Left lung (tissue), 14 donors: ENCODE measurements at places on chromosomes 4 and X. TPM values are rescaled to one million over a fixed set of nuclear protein-coding genes. Genes with fewer than 3 reads are reported as not detected.

EVC2 gene
- total RNA-seq, result 5.7 TPM

DNA sequence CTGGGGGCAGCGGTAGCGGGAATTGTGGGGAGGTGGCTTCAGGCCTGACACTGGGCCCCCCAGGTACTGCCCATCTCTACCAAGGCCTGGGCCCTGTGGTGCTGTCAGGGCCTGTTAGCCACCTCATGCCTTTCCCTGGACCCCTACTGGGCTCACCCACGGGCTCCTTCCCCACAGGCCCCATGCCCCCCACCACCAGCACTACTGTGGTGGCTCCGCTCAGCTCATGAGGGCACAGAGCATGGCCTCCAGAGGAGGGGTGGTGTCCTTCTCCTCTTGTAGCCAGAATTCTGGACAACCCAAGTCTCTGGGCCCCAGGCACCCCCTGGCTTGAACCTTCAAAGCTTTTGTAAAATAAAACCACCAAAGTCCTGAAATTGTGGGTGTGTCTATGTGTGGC, 7.5 kb downstream of the GATA1 start:
- DNase-seq, result no peak

DNA sequence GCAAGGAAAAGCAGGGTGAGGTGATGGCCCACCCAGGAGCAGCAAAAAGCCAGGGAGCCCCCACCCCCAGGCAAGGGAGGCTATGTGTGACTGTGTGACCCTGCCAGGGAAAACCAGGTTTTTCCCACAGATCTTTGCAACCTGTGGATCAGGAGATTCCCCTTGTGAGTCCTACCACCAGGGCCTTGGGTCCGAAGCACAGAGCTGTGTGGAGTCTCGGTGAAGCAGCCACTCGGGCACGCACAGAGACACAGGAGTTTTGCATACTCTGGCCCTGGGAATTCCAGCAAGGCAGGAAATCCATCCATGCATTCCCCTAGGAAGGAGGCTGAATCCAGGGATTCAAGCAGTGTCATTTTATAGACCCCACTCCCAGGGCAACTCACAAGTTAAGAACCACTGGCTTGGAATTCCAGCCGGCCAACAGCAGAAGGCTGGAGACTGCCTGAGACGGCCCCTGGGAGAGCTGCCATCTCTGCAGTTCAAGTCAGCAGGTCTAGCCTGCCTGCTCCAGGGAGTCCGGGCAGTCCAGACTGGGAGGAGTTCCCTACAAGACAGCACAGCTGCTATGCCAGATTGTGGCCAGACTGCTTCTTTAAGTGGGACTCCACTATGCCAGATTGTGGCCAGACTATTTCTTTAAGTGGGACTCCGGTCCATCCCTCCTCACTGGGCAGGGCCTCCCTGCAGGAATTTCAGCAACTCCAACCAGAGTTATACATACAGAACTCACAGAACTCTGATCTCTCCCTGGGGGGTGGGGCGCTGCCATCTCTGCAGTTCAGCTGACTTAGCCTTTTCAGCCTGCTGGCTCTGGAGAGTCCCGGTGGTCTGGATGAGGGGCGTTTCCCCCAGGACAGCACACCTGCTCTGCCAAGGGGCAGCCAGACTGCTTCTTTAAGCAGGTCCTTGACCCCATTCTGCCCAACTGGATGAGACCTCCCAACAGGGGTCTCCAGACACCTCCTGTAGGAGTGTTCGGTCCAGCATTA, 85.1 kb upstream of the ADAD1 start:
- no peak for DNase-seq

SLC49A3 gene
- total RNA-seq, result 23.2 TPM

GRCh38 chr4:103099691-103100392, at the start of gene BDH2:
TSS of gene BDH2 (minus strand) at chr4:103099834. CDS start at chr4:103096254, 3,580 bp downstream.
- DNase-seq, result no peak

ANXA10 gene
- 0.47 TPM for total RNA-seq

GAGE12E gene
- not detected for total RNA-seq

TENM3 gene
- total RNA-seq, result 5.6 TPM

- no peak for DNase-seq
Measured at GRCh38 chr4:11901089-11901488, 472.4 kb upstream of the HS3ST1 start.

GRCh38 chr4:114062499-114062898, 83.1 kb upstream of the ARSJ start:
- no peak for DNase-seq

RNF212 gene
- total RNA-seq, result 7.2 TPM

ADGRL3 gene
- 2.7 TPM for total RNA-seq

MAGEA11 gene
- not detected for total RNA-seq

GRCh38 chrX:40449396-40449795, 131.4 kb upstream of the ATP6AP2 start:
- no peak for DNase-seq

IQCM gene
- not detected for total RNA-seq

GRCh38 chr4:176340871-176341685, 21.3 kb downstream of the SPCS3 start:
- peak; percentile 57 for DNase-seq

XG gene
- total RNA-seq, result 0.38 TPM

DNA sequence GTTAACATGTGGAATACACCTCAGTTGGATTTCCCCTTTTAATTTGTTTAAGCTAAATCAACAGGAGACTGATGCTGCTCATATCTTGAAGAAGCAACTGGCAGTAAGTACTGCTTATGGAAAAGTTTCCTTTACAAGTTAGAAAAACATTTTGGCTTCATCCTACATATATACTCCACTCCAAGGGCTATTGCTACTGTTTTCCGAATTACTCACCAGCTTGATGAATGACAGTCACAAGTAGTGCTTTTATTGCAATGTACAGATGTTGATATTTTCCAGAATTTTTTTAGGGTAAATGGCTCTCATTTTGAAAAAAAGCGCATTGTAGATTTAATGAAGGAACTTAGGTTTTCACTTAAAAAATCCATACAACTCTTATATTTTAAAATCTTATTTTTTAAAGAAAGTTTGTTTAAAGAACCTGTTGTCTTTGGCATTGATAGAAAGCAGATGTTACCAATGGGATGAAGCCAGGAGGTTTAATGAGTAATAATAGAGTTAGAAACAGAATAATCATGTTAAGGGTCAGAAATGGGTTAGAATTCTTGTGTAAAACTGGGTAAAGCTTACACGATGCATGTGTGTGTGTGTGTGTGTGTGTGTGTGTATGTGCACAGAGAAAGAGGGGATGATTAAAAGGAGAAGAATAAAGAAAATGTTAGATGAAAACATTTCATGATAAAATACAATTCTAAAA, 272.9 kb downstream of the CFAP299 start:
- no peak for DNase-seq

DNA sequence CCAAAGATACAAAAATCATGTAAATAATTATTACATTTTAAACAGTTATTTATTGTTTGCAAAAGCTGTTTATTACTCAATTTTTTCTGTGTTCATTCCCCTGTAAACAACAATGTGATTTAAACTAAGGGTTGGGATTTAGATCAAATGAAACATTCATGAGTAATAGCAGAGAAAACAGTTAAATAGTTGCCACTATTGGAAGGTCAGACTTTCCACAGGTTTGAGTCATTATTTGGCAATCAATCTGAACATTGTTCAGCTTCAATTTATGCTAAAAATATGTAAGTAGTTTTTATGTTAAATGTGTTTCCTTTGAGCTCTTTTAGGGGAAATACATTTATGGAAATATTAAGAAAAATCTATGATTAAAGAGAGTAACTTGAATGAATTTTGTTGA, 144.9 kb downstream of the STIM2 start:
- no peak for DNase-seq

DNA sequence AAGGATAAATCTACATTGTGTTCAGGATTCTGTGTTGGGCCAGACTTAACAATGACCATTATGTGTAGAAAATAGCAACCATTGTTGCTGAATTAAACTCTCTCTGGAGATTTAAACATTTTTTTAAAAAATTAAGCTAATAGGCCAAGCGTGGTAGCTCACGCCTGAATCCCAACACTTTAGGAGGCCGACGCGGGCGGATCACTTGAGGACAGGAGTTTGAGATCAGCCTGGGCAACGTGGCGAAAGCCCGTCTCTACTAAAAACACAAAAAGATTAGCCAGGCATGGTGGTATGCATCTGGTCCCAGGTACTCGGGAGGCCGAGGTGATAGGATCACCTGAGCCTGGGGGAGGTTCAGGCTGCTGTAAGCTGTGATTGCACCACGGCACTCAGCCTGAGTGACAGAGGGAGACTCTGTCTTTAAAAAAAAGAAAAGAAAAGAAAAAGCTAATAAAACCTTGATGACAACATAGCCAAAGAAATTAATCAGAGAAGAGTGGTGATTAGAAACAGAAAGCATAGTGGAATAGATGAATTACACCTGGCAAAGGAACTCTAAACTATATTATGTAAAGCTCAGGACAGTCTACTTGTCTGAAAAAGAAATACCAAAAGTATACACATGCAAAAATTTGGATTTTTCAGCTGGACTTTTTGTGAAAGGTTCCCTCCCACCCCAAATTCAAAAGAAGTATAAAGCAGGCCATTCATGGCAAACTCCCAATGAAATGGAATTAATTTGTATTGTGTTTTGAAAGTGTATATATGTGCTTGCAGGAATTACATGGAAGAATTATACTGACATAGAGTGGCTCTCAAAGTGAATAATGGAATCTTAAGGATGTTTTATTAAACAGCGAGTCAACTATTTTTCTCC, 21.9 kb downstream of the PLS3 start:
- no peak for DNase-seq

DNA sequence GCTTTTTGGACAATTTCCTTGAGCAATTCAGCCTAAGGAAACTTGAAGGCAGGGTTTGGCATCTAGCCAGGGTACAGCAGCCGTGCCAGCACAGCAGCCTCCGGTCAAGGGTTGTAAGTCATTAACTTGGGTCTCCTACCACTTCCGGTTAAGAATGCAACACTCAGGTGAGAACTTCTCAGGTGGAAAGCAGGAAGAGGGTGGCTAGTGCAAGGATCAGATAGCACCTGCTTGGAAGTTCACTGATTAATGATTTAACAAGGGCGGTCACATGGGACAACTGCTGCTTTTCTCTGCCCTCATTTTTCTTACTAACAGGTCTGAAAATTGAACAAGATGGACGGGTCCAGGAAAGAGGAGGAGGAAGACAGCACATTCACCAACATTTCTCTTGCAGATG, 30.1 kb upstream of the SCOC start:
- DNase-seq, result peak; percentile 49

DNA sequence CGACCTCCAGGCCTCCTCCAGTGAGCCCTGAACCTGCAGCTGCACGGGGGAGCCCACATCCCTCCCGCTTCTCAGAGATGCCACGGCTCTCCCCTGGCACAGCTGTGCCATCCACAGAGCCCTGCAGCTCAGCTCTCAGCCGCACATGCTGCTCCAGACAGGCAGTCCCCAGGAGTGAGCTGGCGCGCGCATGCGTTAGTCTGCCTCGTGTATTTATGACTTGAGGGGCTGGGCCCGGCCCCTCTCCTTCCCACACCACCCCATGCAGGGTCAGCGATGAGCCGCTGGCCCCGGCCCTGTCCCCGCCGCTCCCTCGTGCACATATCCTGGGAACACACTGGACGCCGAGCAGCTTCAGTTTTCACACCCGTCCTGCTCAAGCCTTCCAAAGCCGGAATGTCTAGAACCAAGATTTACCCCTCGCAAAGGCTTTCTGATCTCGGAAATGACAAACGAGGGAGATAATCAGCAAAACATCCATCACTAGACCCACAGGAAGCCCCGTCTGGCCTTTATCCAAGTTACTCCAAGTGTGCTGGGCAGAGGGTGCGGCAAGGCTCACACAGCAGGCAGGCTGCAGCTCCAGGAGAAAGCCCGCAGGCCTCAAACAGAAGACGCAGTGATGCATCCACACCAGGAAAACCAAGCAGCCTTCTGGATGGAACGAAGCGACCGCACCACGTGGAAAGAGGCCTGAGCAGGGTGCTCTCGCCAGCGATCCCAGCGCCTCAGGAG, 24.3 kb downstream of the GAK start:
- no peak for DNase-seq

DNA sequence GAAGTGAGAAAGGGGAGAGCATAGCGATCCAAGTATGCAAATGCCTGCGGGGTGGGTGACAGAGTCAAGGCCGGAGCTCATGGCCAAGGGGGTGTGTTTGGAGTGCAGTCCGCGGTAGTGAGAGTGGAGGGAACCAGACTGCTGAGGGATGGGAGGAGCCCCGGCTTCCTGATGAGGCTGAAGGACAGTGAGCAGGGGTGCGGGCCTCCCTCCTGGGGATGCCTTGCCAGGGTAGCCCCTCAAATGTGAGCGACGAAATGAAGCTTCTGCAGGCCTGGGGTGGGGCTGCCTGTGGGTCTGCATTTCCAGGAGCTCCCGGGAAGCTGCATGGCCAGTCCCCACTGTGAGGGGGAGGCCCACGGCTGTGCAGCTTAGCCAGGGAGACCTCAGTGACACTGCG, 45.0 kb downstream of the PSAPL1 start:
- DNase-seq, result no peak

GRCh38 chr4:78706302-78706701, 69.8 kb upstream of the BMP2K start:
- DNase-seq, result no peak

GRCh38 chrX:106718709-106719108, 7.8 kb upstream of the RNF128 start:
- no peak for DNase-seq

GRCh38 chrX:145524931-145525330, 277.6 kb downstream of the SPANXN1 start:
- no peak for DNase-seq

DNA sequence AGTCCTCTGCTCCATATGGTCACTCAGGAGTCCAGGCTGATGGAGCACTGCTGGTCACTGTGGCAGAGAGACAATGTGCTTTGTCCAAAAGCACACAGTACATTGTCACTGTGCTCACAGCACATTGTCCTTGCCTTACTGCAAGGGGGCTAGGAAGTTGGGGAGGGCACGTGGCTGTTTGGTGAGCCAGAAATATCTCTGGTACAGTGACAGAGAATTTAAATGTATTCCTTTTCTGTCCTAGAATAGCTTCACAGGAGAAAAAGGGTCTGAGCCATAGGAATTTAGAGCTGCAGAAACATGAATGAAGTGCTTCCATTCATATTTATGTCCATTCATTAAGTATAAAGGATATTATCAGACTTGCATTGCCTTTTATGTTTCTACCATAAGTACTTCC, 110.8 kb upstream of the TRIM2 start:
- DNase-seq, result no peak

- DNase-seq, result no peak
Measured at GRCh38 chr4:48015678-48016077, 803 bp downstream of the CNGA1 start.

CTAG2 gene
- total RNA-seq, result not detected

GRCh38 chrX:136710325-136710951, 62.5 kb downstream of the CD40LG start:
- DNase-seq, result no peak

PSAPL1 gene
- 0.08 TPM for total RNA-seq

GPR82 gene
- 0.37 TPM for total RNA-seq

DNA sequence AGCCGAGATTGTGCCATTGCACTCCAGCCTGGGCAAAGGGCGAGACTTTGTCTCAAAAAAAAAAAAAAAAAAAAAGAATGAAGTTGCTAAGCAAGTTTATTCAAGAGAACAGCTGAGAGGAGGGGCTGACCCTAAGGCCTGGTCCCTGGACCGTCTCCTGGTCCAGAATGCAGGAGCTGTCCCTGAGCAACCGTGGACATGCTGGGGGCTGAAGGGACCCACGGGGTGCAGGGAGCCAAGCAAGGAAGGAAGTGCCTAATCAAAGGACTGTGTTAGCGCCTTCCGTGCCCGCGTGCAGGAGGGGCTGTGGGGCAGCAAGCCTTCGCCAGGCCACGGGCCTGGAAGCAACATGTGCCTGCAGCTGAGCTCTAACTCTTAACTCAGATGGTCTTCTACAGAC, 39.1 kb upstream of the CDKN2AIP start:
- DNase-seq, result no peak
